ENCODE measurements at places on chromosomes 1 and 21.

- DNase-seq: no peak
Observed at GRCh38 chr1:11414926-11415538, 63.9 kb upstream of the DISP3 start.

GRCh38 chr1:28822799-28823198 lies 10.8 kb downstream of the OPRD1 start:
- no peak for DNase-seq

DNA sequence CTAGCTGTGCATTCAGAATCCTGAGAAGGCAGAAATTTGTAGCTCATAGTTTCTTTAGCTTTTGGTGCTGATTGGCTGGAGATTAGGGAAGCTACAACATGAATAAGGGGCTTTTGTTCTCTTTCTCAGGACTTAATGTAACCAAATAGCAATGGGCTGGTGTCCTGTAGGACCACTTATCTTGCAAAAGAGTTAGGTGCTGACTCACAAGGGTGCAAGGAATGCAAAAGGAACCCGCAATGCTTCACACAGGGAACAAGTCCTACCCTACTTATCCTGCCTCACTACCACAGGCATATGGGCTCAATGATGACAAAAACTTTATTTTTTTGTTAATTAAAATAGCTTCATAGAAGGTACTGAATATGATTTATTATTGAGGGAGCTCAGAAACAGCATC lies 541.5 kb downstream of the AMY1C start:
- no peak for DNase-seq

- no peak for DNase-seq
Observed at GRCh38 chr1:31429583-31429982, 16.6 kb downstream of the SERINC2 start.

DNA sequence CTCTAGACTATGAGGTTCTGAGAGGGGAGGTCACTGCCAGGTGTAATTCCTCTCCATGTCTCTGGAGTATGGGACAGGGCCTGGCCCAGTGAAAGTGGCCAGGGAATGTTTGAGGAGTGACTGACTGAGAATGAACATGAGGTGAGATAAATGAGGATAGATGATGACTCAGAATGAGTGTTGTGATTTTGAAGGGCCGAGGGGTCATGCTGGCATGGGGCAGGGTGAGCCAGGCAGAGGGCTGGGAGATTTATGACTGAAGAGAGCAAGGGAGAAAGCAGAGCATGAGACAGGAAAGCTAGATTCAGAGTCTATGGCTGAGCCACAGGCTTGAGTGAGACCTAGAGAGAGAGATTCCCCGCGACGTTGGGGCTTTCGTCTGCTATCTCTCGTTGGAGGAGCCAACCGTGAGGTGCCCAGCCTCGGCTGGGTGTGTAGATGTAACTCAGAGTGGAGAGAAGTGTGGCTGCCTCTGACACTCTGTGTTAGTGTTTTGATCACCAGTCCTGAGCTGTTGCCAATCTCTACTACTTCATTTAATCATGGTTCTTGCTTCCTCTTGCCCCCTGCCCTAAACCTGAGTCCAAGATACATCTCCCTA lies 50.1 kb downstream of the FOXD2 start:
- DNase-seq: no peak

- no peak for DNase-seq
Observed at GRCh38 chr1:239155466-239156091, 230.8 kb upstream of the CHRM3 start.

GRCh38 chr1:15966081-15966955 lies 9.6 kb downstream of the ZBTB17 start:
- DNase-seq: no peak

DNA sequence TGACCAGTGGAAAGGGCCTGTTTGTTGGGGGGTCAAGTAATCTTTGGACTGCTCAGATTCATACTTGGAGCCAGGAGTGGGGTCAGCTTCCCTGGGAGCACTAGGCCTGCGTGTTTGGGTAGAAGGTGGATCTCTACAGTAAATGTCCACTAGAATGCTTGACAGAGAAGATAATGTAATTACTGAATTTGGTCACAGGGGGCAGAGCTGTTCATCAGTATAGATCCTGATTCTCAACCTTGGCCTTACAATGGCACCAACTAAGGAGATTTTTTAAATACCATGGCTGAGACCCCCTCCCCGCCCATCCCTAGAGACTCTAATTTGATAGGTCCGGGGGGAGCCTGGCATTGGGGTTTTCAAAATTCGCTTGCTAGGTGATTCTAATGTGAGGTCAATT lies 217.5 kb upstream of the PLXNA2 start:
- DNase-seq: no peak

All from endothelial cell (in vitro differentiated cells).